NCI-H446 (cell line): ENCODE measurements at places on chromosomes 11 and 22.
A peak's percentile ranks its signal among the peaks of the same experiment; 100 is the strongest.

DNA sequence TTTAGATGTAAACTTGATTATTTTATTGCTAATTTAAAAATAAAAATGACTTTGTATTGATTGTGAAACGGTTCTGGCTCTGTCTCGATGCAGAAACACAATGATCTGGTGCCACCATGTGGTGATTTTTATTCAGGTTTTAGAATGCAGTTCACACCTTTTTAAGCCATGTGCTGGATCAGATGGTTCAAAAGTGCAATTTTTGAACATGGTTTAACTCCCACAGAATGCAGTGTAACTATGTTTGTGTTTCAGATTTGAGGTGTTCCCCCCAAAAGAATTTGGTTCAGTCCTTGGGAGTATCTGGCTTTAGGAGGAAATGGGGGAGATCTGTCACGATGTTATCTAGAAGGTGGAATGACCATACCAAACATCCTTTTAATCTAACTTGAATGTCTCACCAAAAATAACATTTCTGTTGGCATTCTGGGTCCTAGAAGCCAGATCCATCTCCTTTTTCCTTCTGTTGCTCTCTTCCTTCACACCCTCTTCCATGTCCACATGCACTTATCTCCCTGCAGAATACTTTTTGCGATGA, 7.9 kb downstream of the MRPL16 start:
- peak; percentile 62 for DNase-seq

GRCh38 chr11:72626414-72626936, 47.7 kb downstream of the PDE2A start:
- peak; percentile 72 for DNase-seq

DNA sequence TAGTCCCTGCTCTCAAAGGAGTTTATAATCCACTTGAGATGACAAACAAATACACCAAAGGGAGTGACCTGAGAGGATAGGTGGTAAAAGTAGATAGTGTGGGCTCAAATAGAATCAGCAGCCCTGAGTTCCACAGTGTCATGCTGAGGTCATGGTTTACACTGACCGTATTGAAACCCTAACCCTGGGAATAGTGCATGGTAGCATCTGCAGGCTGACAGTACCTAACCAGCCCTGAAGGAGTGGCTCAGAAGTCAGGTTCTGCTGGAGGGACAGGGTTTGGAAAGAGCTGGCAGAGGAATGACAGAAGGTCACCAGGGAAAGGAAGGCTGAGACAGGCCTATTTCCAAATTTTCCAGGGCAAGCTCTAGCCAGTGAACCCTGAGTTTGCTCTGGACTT, 9.2 kb upstream of the TMPRSS5 start:
- DNase-seq = no peak

DNA sequence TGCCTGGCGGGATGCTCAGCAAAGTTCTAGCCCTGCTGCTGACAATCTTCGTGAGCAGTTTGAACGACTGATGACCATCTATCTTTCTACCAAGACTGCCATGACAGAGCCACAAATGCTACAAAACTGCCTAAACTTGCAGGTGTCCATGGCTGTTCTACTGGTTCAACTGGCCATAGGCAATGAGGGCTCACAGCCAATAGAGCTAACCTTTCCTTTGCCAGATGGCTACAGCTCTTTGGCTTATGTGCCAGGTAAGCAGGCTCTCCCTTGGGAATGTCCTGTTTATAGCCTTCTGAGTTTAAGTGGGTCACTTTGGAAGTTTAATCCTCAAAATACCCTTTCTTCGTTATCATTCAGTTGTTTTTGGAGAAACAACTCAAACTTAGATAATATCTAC, 20.1 kb downstream of the UBE4A start:
- no peak for DNase-seq

- no peak for DNase-seq
Measured at GRCh38 chr11:125132071-125132470, 20.6 kb upstream of the TMEM218 start.

DNA sequence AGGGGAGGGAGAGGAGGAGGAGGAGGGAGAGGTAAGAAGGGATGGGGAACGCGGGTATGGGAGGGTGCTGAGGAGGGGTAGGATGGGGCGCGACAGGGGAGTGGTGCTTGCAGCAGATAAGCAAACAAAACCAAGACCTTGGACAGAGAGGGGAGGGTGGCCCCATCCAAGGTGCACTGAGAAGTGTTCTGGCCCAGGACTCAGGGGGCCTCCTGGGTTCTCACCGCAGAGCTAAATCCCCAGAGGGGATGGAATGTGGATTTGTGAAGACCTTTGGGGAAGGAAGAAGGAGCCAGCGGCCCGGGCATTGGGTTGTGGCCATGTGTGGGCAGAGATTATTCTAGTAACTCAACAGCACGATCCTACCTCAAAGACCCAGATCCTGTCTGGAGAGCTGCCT, 90.9 kb upstream of the LINC01488 start:
- DNase-seq = no peak

GRCh38 chr11:120141768-120142423, 4.0 kb upstream of the TRIM29 start:
- no peak for DNase-seq

GRCh38 chr22:24413271-24413670, 14.1 kb upstream of the ADORA2A start:
- DNase-seq = no peak

DNA sequence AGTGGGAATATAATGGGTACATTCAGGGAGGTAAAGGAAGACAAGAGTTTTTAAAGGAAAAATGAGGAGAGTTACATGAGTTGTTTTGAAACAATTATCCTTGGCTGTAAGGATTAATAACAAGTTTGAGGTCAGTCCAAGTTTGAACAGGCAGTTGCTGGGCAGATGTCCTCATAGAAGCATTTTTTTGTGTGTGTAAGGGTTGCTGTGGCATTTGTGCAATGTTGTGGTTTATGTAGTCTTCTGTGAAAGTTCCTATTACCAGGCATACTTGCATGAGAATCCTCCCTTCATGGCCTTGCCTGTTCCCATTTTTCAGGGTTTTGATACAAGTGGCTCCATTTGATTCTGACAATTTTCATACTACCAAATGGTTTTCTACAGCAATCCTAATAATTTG, 400.2 kb downstream of the KCNA4 start:
- no peak for DNase-seq

- DNase-seq = no peak
Measured at GRCh38 chr22:44001521-44001920, 22.6 kb upstream of the PARVB start.

GRCh38 chr11:133825156-133825555, 20.2 kb downstream of the SPATA19 start:
- DNase-seq = no peak

DNA sequence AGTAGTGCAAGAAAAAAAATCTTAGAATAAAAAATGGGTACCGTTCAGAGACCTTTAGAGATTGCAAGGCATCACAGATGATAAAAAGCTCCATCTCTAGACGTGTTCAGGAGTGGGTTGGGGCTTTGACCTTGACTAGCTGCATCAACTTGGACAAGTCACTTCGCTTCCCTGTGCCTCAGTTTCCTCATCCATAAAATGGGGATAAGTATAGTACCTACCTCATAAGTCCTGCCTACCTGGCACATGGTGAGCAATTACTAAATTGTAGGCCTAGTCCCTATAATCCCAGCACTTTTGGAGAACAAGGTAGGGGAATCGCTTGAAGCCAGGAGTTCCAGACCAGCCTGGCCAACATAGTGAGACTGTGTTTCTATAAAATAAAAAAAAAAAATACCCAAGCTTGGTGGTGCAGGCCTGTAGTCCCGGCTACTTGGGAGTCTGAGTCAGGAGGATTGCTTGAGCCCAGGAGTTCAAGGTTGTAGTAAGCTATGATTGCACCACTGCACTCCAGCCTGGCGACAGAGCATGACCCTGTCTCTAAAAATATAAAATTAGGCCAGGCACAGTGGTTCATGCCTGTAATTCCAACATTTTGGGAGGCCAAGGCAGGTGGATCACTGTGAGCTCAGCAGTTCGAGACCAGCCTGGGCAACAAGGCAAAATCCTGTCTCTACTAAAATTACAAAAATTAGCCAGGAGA, 6.0 kb upstream of the F2 start:
- DNase-seq = no peak

- DNase-seq = no peak
Measured at GRCh38 chr11:73652046-73652730, 5.8 kb downstream of the PLEKHB1 start.

- no peak for DNase-seq
Measured at GRCh38 chr11:58807343-58807742, 37.2 kb downstream of the GLYATL2 start.

GRCh38 chr22:43376765-43377547, 33.8 kb upstream of the SCUBE1 start:
- peak; percentile 51 for DNase-seq

DNA sequence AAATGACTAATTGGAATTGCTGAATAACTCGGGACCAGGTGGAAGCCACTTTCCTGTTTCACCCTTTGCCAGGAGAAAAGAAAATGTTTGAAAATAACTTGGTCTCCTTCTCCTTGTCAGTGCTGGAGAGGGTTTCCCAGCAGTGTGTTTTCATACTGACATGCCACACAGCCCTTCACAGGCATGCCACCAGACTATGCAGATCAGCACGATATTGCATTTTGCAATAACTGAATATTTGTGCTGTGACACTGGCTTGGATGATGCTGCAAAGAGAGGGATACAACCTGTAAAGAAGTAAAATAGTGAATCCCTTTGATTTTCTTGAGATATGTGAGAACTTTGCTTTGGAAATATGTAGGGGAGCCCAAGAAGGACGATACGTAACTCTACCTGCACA, 200.0 kb upstream of the NAV2 start:
- DNase-seq = no peak

DNA sequence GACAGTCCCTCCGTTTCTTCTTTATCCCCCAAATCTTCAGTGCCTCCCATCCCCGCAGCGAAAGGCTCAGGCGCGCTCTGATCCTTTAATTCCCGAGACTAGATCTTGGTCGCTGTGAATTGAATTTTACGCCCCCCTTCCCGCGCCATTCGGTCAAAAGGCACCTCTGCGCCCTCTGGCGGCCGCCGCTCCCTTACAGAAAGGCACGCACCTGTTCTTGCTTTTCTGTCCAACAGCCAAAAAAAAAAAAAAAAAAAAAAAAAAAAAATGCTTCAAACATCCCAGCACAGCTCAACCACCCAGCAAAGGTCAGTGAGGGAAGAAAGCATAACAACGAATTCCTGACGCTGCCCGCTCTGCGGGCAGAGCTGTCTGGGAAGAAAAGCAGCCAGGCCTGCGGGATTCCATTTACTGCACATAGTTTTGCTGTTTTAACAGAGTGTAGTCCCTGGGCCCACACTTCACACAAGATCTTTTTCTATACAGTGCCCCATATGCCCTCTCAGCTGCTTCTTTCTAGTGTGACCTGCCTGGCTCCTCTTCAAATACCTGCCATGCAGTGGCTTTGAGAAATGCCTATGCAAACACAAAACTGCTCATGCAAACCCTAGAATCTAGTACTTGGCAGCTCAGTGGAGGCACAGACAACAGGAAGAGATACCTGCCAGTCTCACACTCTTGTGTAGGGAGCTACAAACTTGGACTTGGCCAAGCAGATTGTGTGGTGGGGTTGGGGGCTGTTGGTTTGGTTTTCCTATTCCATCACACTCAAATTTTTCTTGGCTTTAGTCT, 1.3 kb upstream of the ESAM start:
- DNase-seq = peak; percentile 71

DNA sequence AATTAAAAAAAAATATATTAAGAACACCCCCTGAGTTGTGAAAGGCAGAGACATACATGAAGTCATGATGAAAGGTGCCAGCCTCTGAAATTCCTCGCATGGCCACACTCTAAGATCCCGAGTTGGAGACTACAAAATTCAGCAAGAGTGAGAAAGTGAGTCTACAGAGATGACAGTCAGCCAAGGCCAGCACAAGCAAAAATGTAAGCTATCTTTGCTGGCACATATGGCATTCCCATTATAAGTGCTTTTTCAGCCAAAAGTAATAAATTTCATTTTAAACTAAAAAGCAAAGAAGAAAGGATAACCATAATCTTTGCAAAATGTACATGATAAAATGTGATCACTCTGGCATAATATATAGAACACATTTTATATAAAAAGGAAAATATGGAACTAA, 40.6 kb downstream of the FANCF start:
- peak; percentile 91 for DNase-seq

- DNase-seq = no peak
Measured at GRCh38 chr11:57343825-57344224, 5.7 kb downstream of the P2RX3 start.

- no peak for DNase-seq
Measured at GRCh38 chr22:40534379-40535188, 101.9 kb downstream of the MRTFA start.

DNA sequence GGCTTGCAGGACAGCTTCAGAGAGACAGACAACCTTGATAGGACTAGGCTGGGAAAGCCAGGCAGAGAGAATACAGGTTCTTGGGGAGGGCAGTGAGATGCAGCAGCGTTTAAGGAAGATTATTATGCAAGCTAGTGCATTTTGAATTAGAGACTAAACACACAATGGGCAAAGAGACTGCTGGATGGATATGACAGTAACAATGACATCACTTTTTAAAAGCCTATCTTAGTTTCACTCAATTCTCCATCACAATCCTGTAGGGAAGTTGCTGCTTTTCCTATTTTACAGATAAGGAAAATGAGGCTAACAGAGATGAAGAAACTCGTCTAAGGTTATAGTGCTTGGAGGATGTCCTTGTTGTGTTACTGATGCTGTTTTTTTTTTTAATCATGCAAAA, 5.6 kb downstream of the JHY start:
- no peak for DNase-seq

GRCh38 chr11:95143106-95143681, 53.5 kb downstream of the ENDOD1 start:
- DNase-seq = no peak

DNA sequence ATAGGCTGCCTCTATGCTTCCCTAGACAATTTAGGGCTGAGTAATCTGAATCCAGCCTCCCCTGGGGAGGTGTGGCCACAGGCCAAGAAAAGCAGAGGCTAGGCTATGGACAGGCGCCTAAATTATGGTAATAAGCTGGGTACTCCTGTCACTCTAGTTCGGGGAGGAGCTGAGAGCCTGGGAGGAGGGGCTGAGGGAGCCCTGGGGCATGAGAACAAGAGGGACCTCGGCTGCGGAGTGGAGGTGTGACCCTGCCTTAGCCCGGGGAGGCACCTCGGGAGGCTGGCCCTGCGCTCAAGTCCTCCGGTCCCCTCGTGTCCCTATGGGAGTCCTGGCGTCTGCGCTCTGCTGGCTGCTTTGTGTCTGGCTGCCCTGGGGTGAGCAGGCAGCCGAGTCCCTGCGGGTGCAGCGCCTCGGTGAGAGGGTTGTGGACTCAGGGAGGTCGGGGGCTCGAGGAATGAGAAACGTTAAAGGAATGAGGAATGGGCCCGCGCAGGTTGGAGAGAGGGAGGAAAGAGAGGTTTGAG, at the start of gene OTOG:
Gene OTOG (plus strand): TSS at position 209 of the 527 bp plus-strand sequence. CDS start 114 bp downstream, at position 323.
- no peak for DNase-seq

DNA sequence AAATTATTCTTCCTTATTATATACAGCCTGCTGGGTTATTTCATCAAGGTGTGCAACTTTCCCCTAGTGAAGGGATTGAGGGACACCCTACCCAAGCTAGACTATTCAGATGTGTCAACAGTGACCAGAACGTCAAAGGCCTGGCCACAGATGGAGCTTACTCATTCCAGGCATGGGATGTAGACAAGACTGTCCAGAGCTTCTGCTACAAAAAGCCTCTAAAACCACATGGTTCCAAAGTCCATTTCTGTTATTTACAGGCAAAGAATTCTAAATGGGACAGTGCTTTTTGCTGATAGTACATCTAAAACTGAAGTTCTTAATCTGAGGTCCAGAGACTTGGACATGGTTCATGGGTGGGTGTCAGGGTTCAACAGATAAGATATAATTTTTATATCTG, 9.7 kb upstream of the SMCO4 start:
- DNase-seq = no peak

- peak; percentile 88 for DNase-seq
Measured at GRCh38 chr11:96036863-96037262, 113.0 kb upstream of the MTMR2 start.

GRCh38 chr11:93005239-93005638, 35.8 kb downstream of the MTNR1B start:
- DNase-seq = peak; percentile 21

GRCh38 chr11:2644844-2645778, 54.7 kb downstream of the KCNQ1OT1 start:
- DNase-seq = no peak
